ENCODE measurements at places on chromosomes 16 and 17.

- peak; percentile 89 for DNase-seq
Observed at GRCh38 chr16:27377666-27378485, 24.1 kb upstream of the IL21R start.

GRCh38 chr17:27659683-27660082, 28.7 kb downstream of the LGALS9 start:
- no peak for DNase-seq

GRCh38 chr16:89200124-89200849, at the start of gene SLC22A31:
SLC22A31 (minus strand) TSS chr16:89200537; CDS start chr16:89200501, 36 bp downstream.
- DNase-seq = no peak

GRCh38 chr16:52366983-52367382, 180.0 kb downstream of the TOX3 start:
- DNase-seq = no peak

DNA sequence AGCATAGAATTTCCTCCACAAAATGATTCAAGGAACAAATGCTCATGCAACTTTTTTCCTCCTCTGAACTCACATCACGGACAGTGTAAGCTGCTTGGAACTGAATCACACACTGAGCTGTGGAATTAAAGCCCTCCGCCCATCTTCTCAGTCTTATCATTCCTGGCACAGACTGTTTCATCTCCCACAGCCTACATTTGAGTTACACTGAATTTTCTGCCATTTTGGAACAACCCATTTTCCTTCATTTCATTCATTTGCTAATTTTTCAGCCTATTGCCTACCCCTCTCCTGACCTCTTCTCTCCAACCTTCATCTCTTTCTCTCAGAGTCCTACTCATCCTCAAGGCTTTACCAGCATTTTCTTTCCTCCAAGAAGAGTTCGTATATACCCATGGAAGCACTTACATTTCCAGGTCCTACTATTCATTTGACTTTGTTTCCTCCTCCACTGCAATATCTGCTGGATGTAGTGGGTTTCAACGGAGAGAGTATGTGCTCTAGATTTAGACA, 39.1 kb upstream of the TOM1L1 start:
- DNase-seq = no peak

DNA sequence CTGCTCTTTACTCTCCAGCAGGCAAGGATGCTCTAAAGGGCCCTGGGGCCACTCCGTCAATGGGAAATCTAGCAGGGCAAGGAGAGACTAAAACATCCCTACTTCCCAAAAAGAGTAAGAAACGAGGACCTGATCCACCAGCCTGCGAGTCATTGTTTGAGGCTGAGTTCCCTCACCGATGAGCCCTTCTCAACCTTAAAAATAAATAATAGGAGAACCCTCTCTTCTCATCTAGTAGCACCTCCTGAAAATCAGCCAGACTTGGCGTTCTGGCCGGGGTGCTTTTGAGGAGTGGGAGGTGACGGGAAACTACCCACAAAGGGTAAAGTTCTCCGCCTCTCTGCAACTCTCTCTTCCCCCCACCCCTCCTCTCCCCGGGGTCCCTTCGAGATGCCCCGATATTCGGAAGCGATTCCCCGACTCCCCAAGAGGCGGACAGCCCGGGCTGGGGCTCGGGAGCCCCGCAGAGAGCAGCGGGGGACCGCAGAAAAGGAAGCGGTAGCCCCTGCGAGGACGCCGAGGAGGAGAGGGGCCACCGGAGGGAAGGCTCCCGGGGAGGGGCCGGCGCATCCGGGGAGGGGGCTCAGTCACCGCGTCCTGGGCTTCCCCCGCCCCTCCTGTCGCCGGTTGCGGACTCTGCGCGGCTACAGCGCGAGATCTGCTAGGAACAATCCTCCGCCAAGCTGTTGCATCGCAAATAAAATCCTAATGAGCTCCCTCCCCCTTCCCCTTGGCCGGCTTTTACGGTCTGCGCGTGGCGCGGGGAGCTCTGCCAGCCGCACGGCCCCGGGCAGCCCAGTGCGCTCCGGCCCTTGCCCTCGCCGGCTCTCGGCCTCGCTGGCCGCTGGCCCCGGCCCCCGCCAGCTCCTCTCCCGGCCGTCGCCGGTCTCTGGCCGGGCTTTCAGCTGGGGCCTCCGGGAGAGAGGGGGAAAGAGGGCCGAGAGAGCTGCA, 1.3 kb downstream of the HOXB9 start:
- no peak for DNase-seq

GRCh38 chr16:9042964-9043680, 48.3 kb upstream of the HAPSTR1 start:
- DNase-seq = no peak

DNA sequence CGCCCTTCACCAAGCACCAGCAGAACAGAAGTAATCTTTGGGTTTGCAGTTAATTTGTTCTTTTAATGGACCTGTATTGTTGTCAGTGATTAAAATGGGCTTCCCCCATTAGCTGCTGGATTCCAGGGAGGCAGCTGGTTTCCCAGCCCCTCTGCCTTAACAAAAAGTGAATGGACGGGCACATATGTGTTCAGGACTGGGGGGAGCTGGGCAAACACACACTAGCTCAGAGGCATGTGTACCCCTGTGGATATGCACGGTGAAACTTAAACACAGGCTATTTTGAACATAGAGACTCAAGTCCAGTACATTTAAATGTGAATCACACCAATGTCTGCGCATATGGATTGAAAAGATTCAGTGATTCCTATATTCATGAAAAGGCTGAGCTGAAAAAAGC, 25.5 kb upstream of the TMEM132E start:
- DNase-seq = no peak

GRCh38 chr16:11780991-11781680, 15.9 kb downstream of the ZC3H7A start:
- no peak for DNase-seq

- no peak for DNase-seq
Observed at GRCh38 chr17:73742948-73743381, 98.7 kb upstream of the SDK2 start.

GRCh38 chr16:69399361-69399760, 13.6 kb upstream of the TERF2 start:
- DNase-seq = no peak

DNA sequence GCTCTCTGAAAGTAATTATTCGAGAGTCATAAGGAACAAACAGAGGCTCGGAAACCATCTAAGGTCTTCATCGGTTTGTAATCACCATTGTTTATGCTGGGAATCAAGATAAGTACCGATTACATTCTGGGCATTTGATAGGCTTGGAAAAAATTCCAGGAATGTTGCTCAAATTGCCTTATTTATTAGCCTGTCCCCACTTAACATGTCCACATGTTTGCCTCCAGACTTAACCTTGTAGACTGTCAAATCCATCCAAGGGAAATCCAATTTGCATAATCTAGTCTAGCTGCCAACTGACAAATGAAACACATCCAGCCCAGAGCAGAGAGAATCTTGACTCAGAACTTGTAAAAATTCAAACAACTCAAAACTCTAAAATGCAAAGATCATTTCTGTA, 51.3 kb upstream of the TMC5 start:
- DNase-seq = no peak

DNA sequence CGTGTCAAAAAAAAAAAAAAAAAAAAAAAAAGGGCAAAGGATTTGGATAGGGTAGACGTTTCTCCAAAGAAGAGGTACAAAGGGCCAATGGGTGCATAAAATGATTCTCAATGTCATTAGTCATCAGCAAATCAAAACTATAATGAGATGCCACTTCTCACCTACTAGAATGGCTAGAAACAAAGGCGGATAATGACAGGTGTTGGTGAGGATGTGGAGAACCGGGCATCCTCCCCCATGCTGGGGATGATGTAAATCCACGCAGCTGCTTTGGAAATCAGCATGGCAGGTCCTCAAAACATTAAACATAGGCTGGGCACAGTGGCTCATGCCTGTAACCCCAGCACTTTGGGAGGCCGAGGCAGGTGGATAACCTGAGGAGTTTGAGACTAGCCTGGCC, 9.4 kb downstream of the ITGAX start:
- no peak for DNase-seq

- DNase-seq = no peak
Observed at GRCh38 chr16:8005096-8005860, 585.0 kb downstream of the TMEM114 start.

- no peak for DNase-seq
Observed at GRCh38 chr17:42276609-42277341, 584 bp upstream of the STAT5B start.

DNA sequence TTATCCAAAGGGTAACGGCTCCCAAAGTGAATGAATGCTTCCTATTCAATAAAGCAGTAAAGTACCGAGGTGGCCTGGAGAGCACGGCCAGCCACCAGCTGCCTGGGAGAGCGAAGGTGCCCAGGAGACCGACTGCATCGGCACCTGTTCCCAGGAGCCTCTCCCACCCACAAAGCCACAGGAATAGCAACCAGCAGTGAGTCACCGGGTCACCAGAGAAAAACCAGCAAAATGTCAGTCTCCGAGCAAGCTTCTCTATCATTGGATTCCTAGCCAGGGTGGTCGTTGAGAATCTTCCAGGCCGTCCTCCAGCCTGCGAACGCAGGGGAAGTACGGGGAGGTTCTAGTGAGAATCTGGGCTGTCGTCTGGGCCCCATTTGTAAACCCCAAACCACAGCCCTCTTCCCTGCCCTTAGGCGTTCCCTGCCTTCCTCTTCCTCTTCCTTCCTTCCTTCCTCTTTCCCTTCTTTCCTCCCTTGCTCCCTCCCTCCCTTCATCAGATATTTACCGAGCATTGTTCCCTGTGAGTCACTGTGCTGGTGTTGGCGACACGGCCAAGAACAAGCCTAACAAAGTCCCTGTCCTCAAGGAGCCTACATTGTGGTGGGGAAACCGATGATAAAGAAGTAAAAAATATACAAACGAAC, 114.6 kb downstream of the SLC39A11 start:
- DNase-seq = no peak

DNA sequence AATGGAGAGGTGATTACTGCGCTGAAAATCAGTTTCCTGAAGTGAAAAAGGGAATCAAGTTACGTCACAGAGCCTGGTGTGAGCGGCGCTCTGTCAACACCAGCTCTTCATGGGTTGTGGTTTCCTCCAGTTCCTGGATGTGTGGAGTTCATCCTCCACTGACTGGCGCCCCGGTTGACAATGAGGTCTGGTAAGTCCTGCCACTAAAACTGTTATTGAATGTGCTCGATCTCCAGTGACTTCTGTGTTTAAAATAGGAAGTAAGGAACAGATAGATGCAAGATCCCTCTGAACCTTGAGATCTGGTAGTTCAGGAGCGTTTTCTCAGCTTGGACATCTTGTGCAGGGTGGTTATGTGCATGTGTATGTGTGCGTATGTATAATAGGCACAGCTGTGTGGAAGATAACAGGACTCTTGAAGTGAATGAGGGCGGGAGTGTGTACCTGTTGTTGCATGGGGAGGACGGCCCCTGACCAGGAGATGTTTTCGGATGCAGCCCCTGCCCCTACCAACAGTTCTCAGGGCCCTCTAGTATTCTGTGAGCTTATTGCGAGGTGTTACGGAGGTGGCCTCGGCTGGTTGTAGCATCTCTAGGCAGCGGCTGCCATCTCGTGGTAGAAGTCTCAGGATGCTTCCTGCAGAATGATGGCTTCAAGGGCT, 22.0 kb upstream of the GOT2 start:
- peak; percentile 88 for DNase-seq

GRCh38 chr17:18258356-18259038, at the start of gene FLII:
FLII (minus strand) TSS chr17:18258738; CDS start chr17:18258690, 48 bp downstream.
- peak; percentile 60 for DNase-seq

DNA sequence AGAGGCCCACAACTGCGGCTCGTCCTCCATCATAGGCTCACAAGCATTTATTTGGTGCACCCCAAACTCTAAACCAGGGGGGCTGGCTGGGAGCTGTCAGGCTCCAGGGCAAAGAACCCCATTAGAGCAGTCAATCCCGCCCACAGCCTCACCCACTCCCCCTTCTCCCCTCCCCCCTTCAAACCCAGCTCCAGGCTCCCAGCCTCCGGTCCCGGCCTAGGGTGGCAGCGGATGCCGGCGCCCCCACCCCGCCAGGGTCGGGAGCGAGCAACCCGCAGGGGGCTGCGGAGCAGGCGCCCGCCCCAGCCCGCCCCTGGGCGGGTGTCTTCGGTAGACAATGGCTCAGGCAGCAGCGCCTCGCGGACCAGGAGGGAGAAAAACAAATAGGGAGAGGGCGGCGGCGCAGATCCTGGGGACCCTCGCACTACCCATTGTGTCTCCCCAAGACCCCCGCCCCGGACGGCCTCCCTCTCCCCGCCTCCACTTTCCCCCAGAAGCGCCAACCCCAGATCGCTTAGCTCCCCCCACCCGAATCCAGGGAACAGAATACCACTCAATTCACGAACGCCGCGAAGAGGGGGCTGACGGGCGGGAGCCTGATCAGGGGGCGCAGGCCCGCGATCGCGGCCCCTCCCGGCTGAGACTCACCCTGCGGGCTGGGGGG, 572 bp downstream of the FAM171A2 start:
- peak; percentile 59 for DNase-seq

- DNase-seq = no peak
Observed at GRCh38 chr17:9830711-9831110, 5.0 kb downstream of the GLP2R start.

DNA sequence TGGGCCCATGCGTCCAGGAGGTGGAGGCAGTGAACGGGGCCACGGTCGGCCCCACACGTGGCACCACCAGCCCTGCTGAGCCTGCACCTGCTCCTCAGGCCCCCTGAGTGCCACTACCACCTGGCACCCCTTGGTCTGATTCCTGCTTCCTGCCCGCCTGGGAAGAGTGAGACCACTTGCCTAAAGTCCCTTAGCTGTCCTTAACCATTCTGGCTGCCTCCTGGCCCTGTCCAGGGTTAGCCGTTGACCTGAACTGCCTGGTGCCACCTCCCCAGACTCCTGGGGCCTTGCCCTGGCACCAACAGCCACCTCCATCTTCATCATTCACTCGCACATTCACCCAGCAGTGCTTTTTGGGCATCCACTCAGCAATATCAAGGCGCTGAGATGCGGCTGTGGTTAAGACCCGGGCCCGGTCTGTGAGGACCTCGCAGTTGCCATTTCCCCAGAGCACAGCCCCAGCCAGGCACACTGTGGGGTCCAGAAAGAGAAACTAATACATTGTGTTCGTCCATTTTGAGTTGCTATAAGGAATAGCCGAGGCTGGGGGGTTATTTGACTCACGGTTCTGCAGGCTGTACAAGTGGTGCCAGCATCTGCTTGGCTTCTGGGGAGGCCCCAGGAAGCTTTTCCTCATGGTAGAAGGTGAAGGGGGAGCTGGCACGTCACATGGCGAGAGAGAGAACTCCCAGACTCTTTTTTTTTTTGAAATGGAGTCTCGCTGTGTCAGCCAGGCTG, 318.4 kb downstream of the SEC14L1 start:
- peak; percentile 63 for DNase-seq

GRCh38 chr16:26220894-26221293, 529.1 kb downstream of the HS3ST4 start:
- no peak for DNase-seq

Measured in OCI-LY7 (cell line).